GM04504 (cell line): ENCODE measurements at places on chromosomes 1 and 21.
A peak's percentile ranks its signal among the peaks of the same experiment; 100 is the strongest.

GRCh38 chr1:228875741-228876140 is 140.5 kb downstream of the RHOU start:
- DNase-seq, result no peak

- DNase-seq, result no peak
Observed at GRCh38 chr1:56473582-56474270, 105.6 kb downstream of the PLPP3 start.

DNA sequence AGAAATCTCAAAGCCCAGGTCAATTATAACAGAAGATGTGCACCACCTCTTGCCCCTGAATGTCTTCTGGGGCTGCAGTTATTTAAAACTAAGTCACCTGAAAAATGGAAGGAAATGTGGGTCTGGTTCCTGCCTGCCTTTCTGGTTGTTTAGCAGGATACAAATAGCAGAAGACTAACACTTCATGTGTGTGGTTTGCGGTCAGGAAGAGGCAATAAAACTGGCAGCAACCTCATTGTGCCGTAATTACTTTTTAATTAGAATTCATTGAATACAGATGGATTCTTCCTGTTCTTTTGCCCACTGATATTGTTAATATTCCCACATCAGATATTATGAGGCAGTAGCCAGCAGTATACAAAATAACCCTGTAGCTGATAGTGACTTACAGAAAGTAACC is 345.7 kb downstream of the ZNF326 start:
- DNase-seq, result no peak

- peak; percentile 62 for DNase-seq
Observed at GRCh38 chr1:66271904-66272254, 262.1 kb upstream of the SGIP1 start.

- no peak for DNase-seq
Observed at GRCh38 chr1:59377350-59377904, 80.5 kb downstream of the FGGY start.

GRCh38 chr21:45366931-45367401 is 38.0 kb upstream of the COL18A1 start:
- DNase-seq, result peak; percentile 91

GRCh38 chr1:30376054-30376697 is 347.2 kb downstream of the MATN1 start:
- DNase-seq, result no peak

GRCh38 chr1:165495858-165496205 is 48.0 kb upstream of the LRRC52 start:
- no peak for DNase-seq

DNA sequence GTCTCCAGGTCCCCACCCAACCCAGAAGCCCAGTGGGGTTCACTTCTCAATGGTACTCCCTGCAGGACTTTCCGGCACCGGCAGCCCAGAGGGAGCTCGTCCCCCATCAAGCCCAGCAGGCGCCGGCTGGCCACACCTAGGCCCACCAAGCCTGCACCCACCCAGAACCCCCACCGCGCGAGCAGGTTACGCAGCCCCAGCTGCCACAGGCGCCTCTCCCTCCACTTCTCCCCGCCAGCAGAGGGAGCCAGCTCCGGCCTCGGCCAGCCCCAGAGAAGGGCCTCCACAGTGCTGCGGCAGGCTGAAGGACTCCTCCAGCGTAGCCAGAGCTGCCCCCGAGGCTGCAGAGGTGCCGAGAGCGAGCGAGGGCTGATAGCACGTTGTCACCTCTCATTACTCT is 722.3 kb downstream of the PLA2G4A start:
- DNase-seq, result no peak

DNA sequence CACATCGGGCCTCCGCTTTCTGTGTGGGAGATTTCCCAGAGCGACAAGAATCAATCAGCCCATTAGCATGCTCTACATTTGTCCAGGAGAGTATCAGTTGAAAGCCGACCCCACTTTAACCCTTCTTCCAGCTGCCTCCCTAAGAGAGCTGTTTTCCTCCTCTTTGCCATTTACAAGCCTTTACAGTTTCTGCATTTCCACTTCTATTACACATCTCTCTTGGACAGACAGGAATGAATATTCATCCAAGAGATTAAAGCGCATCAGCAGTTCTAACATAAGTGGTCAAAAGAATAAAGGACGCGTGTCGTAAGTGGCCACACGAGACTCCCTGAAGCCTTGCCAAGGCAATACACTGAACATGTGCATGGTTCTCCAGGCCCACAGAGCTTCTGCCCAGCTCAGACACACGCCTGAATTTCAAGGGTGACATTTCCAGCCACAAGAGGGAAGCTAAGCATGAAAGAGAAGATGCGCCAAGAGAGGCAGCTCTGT is 47.3 kb downstream of the FAM78B start:
- DNase-seq, result no peak

GRCh38 chr21:44872323-44872648 is 1.2 kb downstream of the PTTG1IP start:
- no peak for DNase-seq

- no peak for DNase-seq
Observed at GRCh38 chr1:156193208-156193487, 756 bp upstream of the SLC25A44 start.

DNA sequence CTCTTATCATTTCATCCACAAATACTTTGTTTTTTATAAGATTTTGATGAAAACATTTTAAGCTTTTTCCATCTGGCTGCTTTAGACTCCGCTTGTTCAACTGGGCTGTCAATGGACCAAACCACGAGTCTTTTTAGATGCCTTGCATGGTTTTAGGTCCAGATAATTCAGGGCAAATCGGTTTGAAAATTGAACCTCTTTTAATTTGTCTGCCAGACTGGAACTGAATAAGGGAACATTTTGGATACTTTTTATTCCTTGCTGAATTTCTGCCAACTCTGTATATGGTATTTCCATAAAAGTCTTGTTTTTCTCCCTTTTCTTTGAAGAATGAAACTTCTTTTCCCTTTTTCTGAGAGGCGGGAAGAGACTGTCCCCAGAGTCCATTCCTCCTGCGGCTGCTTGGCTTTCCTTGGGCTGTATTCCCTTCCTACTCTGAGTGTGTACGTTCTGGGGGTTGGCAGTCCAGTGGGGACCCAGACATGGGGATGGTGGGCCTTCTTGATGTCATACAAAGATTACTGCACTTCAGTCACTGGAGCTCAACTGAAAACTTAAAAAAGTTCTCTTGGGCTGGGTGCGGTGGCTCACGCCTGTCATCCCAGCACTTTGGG is 46.5 kb upstream of the CNN3 start:
- no peak for DNase-seq

DNA sequence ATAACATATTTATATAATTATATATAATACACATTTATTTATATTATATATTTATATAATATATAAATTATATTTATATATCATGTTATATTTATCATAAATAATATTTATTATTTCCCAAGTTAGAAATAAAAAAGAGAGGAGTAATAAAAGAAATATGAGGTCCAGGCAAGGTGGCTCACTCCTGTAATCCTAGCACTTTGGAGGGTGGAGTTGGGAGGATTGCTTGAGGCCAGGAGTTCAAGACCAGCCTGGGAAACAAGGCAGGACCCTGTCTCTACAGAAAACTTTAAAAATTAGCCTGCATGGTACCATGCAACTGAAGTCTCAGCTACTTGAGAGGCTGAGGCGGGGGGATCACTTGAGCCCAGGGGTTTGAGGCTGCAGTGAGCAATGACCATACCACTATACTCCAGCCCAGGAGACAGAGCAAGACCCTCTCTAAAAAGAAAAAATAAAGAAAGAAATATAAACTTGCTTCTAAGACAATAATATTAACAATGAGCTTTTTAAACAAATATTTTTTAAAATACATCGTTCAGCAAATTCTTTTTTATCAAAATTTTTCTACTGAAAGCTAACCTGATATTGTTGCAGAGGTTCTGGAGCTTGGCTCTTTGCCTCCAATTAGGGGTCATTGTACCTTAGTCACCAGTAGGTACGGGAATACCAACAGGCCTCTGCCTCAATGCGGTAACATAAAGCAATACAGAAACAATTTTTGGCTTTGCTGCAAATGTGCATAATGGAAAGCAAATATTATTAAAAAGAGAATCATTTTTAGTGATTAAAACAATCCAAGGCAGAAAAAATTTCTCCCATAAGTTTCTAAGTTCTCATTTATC is 290.0 kb downstream of the SETD4 start:
- no peak for DNase-seq

DNA sequence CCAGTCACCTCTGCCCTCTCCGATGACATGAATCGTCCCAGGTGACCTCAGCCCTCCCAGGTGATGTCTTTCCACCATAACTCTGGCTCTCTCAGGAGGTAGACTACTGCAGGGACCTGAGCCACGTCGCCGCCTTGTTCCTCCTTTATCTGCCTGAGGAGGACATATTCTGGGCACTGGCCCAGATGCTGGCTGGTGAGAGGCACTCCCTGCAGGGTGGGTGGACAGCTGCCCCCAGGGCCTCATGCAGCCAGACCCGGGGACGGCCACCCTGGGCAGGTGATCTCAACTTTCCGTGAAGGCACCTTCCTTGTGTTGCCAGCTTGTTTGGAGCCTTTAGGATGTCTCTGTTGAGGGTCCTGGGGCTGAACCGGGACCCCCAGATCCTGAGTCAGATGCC is 13.9 kb upstream of the ZBTB17 start:
- DNase-seq, result no peak

GRCh38 chr1:97660431-97661105 is 260.3 kb downstream of the DPYD start:
- no peak for DNase-seq

DNA sequence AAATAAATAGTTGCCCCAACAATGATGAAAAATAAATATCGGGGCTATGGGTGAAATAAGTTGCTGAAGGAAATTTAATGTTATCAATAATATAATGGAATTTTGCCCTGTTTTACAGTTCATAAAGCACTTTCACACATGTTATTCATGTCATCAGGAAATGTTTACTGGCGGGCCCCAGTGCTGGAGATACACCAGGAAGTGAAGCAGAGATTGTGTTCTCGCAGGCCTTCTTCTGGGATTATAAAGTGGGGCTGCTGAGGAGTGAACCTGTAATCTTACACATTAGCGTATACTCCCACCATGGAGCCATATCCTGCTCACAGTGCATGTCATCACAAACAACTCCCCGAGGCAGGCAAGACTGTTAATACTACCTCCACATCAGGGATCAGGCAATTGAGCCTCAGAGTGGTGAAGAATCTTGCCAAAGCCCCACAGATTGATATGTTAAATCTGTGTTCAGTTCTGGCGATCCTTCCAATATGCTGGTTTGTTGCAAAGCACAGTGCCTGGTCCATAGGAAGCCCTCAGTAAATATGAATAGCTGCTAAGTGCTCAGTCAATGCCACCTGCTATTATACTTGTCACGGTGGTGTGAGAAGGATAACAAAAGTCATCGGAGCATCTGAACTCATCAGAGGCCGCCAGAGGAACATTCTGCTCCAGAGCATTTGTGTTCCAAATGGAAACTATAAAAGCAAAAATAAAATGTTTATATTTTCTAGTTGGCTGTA is 104.4 kb upstream of the UBE2U start:
- no peak for DNase-seq

- DNase-seq, result no peak
Observed at GRCh38 chr1:12245116-12245515, 15.3 kb downstream of the VPS13D start.

DNA sequence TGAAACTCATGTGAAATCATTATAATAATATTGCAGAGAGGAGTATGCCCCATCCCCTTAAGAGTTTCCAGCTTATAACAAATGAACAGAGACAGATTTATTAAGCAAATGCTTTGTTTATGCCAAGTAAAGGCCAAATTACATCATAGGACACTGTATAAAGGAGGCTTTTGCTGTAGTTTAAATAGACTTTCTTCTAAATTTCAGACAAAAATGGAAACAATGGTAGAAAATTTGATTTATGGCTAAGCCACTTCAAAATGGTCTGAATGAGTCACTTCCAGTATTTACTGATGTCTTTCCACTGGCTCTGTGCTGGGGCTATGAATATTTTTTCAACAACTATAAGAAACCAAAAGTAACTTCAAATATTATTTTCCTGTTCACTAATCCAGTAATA is 81.1 kb upstream of the ST6GALNAC5 start:
- peak; percentile 24 for DNase-seq

GRCh38 chr1:198903621-198904020 is 264.8 kb downstream of the PTPRC start:
- DNase-seq, result no peak

- no peak for DNase-seq
Observed at GRCh38 chr1:216325946-216326345, 97.3 kb downstream of the USH2A start.

GRCh38 chr1:48792961-48793360 is 16.3 kb upstream of the BEND5 start:
- no peak for DNase-seq

DNA sequence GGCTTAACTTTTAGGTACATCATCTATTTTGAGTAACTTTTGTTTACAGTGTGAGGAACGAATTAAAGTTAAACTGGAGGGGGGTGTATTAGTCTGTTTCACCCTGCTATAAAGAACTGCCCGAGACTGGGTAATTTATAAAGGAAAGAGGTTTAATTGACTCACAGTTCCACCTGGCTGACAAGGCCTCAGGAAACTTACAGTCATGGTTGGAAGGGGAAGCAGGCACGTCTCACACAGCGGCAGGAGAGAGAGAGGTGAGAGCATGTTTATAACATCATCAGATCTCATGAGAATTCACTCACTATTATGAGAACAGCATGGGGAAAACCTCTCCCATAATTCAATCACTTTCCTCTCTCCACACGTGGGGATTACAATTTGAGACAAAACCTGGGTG is 31.9 kb upstream of the TMEM52 start:
- no peak for DNase-seq

GRCh38 chr21:26637201-26637745 is 64.2 kb upstream of the CYYR1 start:
- no peak for DNase-seq

GRCh38 chr1:243968413-243968812 is 82.7 kb upstream of the ZBTB18 start:
- no peak for DNase-seq

GRCh38 chr21:35280231-35280630 is 231.1 kb upstream of the RUNX1 start:
- DNase-seq, result no peak

DNA sequence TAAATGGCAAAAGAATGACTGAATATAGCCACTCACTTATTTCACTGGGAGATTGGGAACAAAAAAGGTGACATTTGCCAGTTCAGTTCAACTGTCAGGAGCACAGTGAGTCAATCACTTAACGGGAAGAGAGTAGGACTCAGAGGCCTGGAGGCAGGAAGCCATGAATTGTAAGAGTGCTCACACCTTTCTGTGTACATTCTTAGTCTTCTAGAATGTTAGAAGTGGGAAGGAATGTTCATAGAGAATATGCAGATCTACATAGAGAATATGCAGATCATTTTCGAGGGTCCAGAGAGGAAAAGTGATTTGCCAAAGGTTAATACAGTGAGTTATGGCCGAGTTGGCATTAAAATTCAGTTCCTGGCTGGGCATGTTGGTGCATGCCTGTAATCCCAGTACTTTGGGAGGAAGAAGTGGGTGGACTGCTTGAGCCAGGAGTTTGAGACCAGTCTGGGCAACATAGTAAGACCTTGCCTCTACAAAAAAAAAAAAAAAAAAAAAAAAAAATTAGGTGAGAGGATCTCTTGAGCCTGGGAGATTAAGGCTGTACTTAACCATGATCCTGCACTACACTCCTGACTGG is 8.3 kb downstream of the IL20 start:
- no peak for DNase-seq

- no peak for DNase-seq
Observed at GRCh38 chr1:26164036-26164860, 4.5 kb downstream of the C1orf232 start.

GRCh38 chr1:78715181-78715661 is 65.6 kb downstream of the IFI44 start:
- no peak for DNase-seq

GRCh38 chr1:211236633-211237320 is 22.4 kb upstream of the RCOR3 start:
- no peak for DNase-seq

- DNase-seq, result no peak
Observed at GRCh38 chr21:42513985-42514882, 582 bp downstream of the SLC37A1 start.
